ENCODE measurements at places on chromosomes 6 and 20.

GRCh38 chr20:53281557-53282117 is 309.5 kb downstream of the TSHZ2 start:
- no peak for DNase-seq

DNA sequence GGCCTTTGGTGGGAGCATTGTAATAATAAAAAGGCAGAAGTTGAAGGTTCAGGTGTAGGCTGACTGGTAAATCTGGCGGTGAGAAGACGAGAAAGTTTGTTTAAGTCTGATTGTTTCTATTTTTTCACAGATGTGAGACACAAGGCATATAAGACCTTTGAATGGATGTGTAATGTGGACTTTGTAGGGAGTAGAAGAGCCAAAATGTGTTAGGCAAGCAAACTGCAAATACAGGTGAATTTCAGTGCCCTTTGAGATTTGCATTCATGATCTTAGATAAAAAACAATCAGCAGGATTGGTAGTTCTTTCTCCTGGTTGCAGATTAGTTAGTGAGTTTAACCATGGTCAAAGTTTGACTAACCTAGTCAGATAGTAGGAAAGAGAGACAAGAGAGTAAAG is 238.9 kb downstream of the FRK start:
- DNase-seq = no peak

- no peak for DNase-seq
Observed at GRCh38 chr6:31187780-31188194, 17.3 kb upstream of the POU5F1 start.

- DNase-seq = no peak
Observed at GRCh38 chr20:33411242-33411641, 9.9 kb upstream of the CDK5RAP1 start.

DNA sequence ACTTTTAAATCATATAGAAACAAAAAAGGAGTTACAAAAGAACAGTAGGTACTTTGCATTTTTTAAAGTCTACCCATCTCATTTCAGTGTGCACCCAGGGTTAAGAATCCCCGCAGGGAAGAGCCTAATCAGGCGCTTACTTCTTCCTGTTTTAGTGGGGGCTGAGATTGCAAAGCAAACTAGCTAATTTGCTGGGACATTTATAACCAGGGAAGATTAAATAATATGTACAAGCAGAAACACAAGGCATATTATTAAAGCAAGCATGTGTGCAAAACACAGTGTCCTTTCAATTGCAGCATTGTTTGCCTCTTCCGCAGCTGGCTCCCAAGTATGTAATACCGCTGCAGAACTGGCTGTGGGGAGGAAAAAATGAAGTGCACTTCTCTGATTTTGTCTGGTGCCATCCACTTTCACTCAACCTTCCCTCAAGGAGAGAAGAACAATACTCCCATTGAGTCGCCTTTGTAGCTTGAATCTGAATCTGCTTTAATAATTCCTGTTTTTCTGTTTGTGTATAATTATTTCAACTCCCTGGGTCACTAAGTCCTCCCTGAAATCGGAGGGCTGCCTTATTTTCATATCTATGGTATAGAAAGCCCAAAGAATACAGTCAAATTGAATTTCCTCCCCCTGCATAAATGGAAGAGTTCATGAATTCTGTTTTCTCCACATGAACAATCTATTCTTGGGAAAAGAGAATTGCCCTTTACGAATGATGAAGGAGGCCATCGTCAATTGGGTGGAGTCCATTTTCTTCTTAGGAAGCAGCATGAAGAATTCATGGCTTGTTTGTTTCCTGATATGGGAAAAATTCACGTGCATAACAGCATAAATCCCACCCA is 23.3 kb upstream of the BCAS1 start:
- DNase-seq = no peak

GRCh38 chr6:11229655-11230046 is 2.8 kb downstream of the NEDD9 start:
- no peak for DNase-seq

- no peak for DNase-seq
Observed at GRCh38 chr6:67184405-67184804, 1450.7 kb upstream of the ADGRB3 start.

GRCh38 chr6:24283043-24283985 is 74.5 kb downstream of the DCDC2 start:
- peak; percentile 92 for DNase-seq

DNA sequence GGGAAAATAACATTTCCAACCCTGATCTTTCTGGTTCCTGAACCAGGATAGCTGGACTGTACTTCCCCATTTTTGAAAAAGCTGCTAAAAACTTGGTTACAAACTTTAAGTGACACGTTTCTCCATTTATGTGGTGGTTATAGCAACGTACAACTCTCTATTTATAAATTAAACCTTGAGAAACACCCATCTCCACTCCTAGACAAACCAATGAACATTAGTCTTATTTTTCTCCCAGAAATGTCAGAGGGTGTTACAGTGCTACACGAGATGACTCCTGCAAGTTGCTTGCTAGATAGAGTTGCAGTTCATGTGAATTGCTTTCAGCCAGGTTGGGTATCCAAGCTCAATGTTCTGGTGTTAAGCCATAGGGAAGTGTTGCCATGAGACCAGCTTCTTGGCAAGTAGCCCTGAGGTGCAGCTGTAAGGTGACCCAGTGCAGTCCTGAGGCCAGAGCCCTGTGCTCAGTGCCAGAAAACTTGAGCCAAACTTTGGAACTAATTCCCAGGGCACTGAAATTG is 51.3 kb upstream of the REV3L start:
- DNase-seq = peak; percentile 27

- DNase-seq = peak; percentile 16
Observed at GRCh38 chr6:97085772-97086171, 161.2 kb downstream of the KLHL32 start.

DNA sequence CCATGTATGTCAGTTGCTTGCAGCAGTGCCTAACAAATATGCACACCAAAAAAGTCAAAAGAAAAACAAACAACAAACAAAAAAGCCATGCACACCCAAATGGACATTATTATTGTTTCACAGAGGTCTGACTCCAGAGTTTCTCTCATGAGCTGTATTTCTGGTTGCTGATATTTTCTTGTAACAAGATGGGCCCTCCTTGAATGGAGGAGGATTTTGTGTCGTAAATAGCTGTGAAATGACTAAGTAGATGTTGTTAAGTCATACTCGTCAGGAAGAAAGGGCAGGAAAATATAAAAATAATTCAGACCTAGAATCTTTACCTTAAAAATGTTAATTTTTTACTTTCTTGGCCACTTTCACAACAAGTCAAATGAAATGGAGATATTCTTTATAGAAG is 96.0 kb downstream of the PLEKHG1 start:
- DNase-seq = no peak

DNA sequence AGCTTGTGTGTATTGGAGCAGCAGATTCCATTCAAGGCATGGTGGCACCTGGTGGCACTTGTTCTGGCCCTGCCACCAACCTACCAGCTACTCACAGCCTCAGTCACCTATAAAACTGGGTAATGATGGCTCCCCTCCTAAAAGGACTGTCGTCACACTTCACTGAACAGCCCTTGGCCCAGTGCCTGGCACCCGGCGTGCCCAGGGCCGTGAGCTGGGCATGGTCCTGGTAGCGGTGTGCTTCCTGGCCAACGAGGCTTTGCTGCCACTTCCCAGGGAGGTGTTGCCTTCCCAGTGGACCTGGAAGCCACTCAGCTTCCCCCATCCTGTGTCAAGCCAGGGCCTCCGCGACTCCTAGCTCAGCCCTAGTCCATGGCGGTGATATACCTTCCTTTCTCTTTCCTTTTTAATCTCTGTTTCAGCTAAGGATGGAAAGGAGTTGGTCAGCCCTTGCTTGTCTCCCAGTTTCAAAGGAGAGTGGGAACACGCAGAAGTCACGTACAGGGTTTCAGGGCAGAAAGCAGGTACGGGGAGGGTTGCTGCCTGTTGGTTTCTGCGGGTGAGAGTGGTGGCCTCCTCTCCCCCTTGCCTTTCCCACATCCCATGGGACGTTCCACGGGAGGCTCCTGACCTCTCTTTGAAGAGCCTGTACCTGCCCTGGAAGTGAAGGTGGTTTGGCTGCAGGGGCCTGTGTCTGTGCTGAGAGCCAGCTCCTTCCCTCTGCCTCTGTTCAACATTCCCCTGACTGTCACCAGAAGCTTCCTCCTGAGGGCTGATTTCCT is 25.5 kb downstream of the ENTPD6 start:
- DNase-seq = no peak

GRCh38 chr6:140153703-140154102 is 779.3 kb upstream of the CITED2 start:
- DNase-seq = no peak

Data from epithelial cell of proximal tubule (primary cell).